ENCODE measurements at places on chromosomes 5 and 9. TPM values are rescaled to one million over a fixed set of nuclear protein-coding genes. Genes with fewer than 3 reads are reported as not detected.

The CDKN2A gene
- 16.1 TPM for total RNA-seq

The LSM11 gene
- 9.1 TPM for total RNA-seq

The PCDHA8 gene
- total RNA-seq = 0.41 TPM

The SPINK5 gene
- total RNA-seq = 0.11 TPM

The FABP6 gene
- total RNA-seq = 3.7 TPM

The IFNA2 gene
- total RNA-seq = not detected

The FOXD4L5 gene
- total RNA-seq = 0.33 TPM

The COL15A1 gene
- total RNA-seq = 4.1 TPM

The MELK gene
- total RNA-seq = 1.5 TPM

The SLC25A2 gene
- total RNA-seq = 0.52 TPM

The AIF1L gene
- total RNA-seq = 24.2 TPM

The SLC25A46 gene
- 68.5 TPM for total RNA-seq

The LIFR gene
- 631 TPM for total RNA-seq

The WDR55 gene
- 29.8 TPM for total RNA-seq

The UBE2QL1 gene
- 24.8 TPM for total RNA-seq

The ARL14EPL gene
- total RNA-seq = not detected

The CLTA gene
- 131 TPM for total RNA-seq

The POLE3 gene
- 62.2 TPM for total RNA-seq

The ECM2 gene
- 0.41 TPM for total RNA-seq

The AGPAT2 gene
- 3.0 TPM for total RNA-seq

The SLC36A2 gene
- not detected for total RNA-seq

The FOXD4L3 gene
- total RNA-seq = 0.73 TPM

The SPINK13 gene
- total RNA-seq = not detected

The CARTPT gene
- total RNA-seq = not detected

The ROPN1L gene
- total RNA-seq = 2.8 TPM

The TPPP gene
- 7.6 TPM for total RNA-seq

The PCAT7 gene
- total RNA-seq = 0.81 TPM
